ENCODE measurements at places on chromosomes 12 and 14.

GRCh38 chr12:53868511-53868986 lies 70.1 kb upstream of the HOXC13 start:
- DNase-seq, result no peak

- peak; percentile 74 for DNase-seq
Measured at GRCh38 chr12:60760965-60761364, 1165.1 kb downstream of the SLC16A7 start.

DNA sequence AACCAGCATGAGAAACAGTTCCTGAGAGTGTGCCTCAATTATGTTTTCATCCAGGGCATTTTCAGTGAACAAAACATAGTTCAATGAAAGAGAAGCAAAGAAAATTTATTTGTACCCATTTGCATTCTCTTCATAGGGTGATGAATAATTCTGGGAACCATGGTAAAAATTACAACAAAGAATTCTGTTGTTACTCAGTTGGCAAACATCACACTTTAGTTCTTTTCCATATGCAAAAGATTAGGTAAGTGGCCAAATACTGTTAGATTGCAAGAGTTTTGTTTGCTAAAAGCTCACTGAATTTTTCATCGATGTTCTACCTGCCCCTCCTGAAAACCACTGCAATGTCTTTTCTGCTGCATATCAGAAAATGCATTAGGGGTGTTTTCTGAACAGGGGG lies 132.4 kb upstream of the RGS6 start:
- no peak for DNase-seq

DNA sequence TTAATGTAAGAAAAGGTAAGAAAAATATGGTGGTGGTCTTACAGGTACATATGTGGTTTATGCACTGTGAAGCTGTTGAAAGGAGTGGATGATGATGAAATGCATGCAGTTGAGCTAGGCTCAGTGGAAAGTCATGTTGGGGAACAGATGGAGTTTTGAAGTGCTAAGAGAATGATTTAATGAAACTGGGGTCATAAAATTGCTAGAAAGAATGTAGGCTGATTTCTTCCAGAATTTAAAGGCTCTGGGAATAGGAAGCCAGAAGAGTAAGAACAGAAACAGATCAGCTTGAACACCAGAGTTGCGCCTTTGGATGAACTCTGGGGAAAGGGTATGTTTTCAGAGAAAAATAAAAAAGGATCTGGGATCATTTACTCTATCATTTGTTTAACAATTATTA lies 146.5 kb downstream of the MON2 start:
- DNase-seq, result no peak

GRCh38 chr14:96058576-96059200 lies 19.5 kb downstream of the C14orf132 start:
- DNase-seq, result no peak

DNA sequence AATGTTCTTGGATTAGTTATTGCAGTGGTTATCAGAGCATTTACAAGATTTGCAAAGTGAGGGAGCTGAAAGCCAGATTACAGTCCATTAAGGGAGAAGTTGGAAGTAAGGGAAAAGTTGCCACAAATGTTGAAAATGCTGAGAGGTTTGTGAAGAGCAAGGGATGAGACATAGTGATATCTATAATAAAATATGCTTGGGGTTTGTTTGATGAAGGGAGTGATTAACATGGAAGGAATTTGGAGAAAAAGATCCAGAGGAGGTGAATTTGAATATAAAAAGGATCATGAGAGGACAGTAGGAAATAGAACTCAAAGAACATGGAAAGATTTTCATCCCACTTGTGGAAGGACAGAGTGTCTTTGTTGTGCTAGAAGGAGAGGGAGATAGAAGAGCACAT lies 19.3 kb upstream of the CCER1 start:
- no peak for DNase-seq

- DNase-seq, result no peak
Measured at GRCh38 chr12:58668871-58669270, 251.4 kb downstream of the LRIG3 start.

- DNase-seq, result no peak
Measured at GRCh38 chr14:24262821-24263733, at the start of gene TGM1. Gene TGM1, minus strand, starts transcription at chr14:24263177. Its CDS starts 825 bp downstream, at chr14:24262352.

- DNase-seq, result no peak
Measured at GRCh38 chr14:68935761-68936214, 43.3 kb downstream of the ACTN1 start.

DNA sequence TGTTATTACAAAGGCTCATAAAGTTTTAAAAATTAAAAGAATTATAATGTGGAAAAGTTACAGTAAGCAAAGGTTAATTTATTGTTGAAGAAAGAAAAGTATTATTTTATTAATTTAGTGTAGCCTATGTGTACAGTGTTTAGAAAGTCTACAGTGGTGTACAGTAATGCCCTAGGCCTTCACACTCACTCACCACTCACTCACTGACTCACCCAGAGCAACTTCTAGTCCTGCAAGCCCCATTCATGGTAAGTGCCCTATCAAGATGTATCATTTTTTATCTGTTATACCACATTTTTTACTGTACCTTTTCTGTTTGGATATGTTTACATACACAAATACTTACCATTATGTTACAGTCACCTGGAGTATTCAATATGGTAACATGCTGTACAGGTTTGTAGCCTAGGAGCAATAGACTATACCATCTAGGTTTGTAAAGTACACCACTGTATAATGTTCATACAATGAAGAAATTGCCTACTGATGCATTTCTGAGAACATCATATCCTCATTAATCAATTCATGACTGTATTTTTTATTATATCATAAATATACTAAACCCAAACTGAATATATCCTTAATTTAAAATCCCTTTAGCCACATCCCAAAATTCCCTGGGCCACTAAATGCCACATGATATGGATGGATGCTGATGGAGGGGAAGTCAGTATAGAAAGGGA lies 43.6 kb upstream of the NID2 start:
- DNase-seq, result no peak

DNA sequence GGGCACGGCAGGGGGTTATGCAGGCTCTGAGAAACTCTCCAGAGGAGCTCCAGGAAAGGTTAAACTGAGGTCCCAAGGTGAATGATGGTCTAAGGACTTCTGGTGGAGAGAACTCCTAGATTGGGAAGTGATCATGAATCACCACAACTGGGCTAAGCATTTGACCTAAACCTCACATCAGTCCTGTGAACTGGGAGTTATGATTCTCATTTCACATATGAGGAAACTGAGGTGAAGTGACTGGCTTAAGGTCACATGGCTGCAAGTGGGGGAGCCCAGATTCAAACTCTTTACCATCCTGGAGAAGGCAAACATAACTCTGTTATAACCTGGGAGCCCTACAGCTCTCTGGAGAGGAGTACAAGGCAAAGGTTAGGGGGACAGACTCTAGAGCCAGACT lies 4.2 kb downstream of the RARG start:
- DNase-seq, result no peak

GRCh38 chr14:70782361-70782760 lies 27.0 kb downstream of the MAP3K9 start:
- no peak for DNase-seq

DNA sequence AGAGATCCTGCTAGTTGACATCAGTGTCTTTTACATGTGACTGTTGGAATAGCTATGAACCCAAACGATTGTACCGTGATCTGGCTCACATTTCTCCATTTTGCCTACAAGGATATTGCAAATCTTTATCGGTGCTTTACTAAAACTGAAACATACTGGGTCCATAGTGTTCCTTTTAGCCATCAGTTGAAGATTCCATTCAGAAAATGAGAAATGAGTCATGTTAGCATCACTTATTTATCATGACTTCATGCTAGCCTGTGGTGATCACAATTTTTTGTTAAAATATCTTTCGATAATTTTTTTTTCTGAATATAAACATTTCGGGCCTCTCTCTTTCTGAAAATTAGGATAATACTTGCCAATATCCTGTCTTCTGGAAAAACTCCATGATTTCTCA lies 210.3 kb downstream of the EGLN3 start:
- DNase-seq, result no peak

GRCh38 chr14:68552602-68553001 lies 240.3 kb downstream of the ZFP36L1 start:
- no peak for DNase-seq

GRCh38 chr12:55743406-55744339 lies 751 bp downstream of the GDF11 start:
- peak; percentile 73 for DNase-seq

DNA sequence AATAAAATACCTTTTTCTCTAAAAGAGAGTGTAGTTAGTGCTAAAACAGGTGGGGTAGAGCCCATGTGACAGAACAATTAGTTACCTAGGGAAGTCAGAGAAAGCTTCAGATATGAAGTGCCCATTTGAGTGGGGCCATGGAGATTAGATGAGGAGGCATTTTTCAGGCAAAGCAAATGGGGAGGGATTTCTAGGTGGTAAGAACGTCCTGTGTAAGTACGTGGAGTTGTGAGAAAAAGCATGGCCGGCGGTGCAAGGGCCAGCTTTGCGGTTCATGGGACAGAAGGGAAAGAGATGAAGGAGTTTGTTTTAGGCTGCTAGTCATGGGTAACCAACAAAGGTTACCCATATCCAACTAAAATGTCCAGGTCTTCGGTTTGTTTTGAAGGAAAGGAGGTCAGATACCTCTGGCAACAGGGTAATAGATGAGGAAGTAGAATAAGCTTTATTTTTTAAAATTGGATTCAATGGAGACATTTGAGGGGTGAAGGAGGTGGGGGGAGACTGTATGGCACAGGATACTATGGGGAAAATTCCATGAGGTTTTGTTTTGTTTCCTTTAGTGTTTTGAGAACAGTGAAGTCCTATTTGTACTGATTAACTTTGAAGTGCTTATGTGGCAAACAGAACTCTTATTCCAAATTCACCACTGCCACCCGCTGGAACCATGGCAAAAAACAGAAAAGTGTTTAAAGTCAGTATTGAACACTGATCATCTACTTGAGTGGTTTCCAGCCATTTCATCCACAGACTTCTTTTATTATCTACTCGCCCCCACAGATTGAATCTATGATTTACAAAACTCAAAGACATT lies 10.0 kb upstream of the SNRPF start:
- no peak for DNase-seq

DNA sequence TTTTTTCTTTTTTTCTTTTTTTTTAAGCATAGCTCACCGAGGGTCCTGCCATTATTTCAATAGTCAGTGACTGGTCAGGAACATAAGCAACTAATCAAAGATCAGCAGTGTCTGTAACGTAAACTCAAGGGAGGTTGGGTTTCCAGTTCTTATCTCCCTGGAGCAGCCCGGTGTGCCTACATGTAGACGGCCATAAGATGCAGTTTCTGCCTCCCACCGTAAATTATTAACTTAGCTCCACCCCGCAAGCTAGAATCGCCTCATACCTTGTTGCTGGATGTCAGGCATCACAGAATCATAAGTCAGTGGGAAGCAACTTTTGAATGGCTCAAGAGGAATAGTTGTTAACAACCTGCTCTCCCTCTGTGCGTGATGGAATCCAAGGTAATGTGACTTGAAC lies at the start of gene MYO1H:
Gene MYO1H (plus strand): TSS at position 312 of the 400 bp plus-strand sequence. CDS start 61 bp downstream, at position 373.
- no peak for DNase-seq

- no peak for DNase-seq
Measured at GRCh38 chr12:109845824-109846205, 12.6 kb upstream of the TRPV4 start.

DNA sequence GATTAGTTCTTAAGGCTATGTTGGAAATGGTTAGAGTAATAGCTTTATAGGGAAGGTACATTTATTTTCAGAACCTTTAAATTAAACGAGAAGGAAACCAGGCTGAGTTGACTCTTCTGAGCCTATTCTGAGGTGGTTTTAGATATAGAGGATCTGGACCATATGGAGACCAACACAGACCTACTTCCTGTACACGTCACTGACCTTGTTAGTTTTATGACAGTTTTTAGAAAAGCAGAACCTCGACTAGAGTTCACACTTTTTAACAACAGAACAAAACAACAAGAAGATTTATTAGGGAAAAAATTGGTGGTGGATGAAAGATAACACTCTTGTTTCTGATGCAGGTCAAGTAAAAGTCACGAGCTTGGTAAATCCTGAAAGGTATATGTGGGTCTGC lies 107.1 kb downstream of the NPAS3 start:
- no peak for DNase-seq

DNA sequence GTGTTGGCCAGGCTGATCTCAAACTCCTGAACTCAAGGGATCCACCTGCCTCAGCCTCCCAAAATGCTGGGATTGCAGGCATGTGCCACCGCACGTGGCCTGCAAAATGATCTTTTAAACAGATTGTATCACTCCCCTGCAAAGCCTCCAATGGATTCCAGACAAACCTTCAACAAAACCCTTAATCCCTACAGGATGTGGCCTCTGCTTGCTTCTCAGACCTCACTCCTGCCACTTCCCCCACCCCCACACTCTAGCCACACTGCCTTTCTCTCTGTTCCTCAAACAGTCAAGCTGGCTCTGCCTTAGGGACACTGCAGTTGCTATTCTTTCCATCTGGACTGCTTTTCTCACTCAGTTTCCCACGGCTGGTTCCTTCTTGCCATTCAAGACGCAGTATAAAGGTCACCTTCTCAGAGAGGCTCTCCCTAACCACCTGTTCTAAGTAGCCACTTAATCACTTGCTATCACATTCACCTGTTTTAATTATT lies 47.3 kb upstream of the TMED10 start:
- no peak for DNase-seq

DNA sequence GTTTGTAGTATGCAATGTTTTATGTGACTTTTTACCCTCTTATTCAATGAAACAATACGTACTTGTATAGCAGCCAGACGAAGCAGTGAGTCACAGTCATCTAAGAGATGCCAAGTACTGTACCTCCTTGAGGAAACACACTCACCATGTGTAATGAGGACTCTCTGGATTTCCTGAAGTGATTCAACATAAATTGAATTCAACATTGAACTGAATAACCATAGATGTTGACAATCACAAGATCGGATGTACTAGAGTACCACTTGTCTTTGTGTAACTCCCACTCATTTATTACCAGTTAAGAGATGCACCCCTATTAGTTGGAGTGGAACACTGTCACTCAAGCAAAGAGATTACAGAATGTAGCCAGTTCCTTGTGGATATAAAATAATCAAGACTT lies 175.2 kb upstream of the HMGA2 start:
- DNase-seq, result no peak

DNA sequence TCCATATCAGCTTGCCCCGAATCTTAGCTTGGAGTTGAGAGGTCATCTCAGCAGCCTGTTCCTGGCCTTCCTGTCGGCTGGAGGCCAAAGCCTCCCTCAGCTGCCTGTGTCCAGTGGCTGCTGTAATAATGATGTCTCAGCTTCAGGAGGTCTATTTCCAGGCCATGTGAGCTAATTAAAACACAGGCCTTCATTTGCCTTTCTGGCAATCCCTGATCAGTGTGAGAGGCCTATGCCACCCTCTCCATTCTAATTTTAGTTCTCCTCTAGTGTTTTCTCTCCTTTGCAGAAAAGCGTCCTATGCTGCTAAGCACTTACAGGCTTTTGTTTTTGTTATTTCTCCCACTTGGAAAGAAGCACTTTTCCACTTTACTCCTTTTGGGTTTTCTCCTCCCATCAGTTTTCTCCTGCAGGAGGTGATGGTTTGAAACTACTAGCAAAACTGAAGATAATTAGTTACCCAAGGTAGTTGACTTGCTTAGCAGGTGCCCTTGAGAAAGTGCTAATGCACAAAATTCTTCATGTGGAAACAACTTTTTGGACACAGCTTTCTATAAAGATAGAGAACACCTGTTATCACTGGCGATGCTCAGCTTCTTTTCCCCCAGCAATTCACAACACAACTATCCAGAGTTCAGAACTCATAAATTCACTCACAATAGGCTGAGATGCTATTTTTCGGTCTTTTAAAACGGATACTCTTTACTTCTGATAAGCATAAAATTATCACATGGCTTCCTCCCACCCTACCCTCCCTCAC lies 255.3 kb upstream of the GARIN6 start:
- no peak for DNase-seq
